Left renal pelvis (tissue), 4 donors: ENCODE measurements at places on chromosomes 4 and X. TPM values are rescaled to one million over a fixed set of nuclear protein-coding genes. Genes with fewer than 3 reads are reported as not detected.

- DNase-seq = no peak
Measured at GRCh38 chrX:132033166-132033565, 10.1 kb downstream of the STK26 start.

- no peak for DNase-seq
Measured at GRCh38 chr4:67101612-67102011, 443.7 kb downstream of the CENPC start.

DNA sequence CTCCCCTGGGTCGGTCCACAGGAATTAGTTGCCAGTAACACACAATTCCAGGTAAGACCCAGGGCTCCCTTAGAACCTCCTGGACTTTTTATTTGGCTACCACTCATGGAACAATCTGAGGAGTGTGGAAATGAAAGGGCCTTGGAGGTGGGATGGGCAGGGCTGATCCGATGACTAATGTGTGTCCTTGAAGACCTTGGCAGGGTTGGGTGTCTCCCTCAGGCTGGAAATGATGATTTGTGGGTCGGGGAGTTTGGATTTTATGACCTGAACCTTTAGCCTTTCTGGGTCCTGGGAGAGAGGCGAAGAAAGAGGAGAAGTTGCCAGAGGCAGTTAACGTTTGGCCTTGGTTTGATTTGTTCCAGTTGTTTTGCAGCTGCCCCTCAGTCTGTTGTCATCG lies 425.0 kb downstream of the MID1IP1 start:
- DNase-seq = no peak

GRCh38 chr4:51835855-51836254 lies 7.1 kb upstream of the DCUN1D4 start:
- no peak for DNase-seq

- no peak for DNase-seq
Measured at GRCh38 chr4:100519205-100519604, 1.4 kb upstream of the EMCN start.

The PFKFB1 gene
- 0.33 TPM for polyA plus RNA-seq

DNA sequence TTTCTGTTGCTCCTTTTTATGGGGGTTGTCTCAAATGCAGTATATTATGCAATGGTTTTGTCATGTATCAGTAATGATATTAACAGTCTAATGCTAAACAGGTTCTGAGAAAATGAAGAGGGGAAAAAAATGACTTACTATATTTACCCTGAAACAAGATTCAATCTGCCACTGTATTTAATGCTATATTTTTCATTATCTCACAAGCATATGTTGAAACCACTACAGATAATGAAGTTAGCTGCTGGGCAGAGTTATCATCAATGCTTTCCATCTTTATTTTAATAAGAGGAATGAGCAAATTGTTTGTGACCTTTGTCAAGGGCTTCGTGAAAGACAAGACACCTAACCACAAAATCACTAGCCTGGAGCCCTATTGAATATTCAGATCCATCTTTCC lies 32.6 kb upstream of the NAA11 start:
- no peak for DNase-seq

The SATL1 gene
- polyA plus RNA-seq = 0.76 TPM

The PAGE1 gene
- not detected for polyA plus RNA-seq

GRCh38 chr4:1594871-1595788 lies 89.0 kb downstream of the FAM53A start:
- no peak for DNase-seq

DNA sequence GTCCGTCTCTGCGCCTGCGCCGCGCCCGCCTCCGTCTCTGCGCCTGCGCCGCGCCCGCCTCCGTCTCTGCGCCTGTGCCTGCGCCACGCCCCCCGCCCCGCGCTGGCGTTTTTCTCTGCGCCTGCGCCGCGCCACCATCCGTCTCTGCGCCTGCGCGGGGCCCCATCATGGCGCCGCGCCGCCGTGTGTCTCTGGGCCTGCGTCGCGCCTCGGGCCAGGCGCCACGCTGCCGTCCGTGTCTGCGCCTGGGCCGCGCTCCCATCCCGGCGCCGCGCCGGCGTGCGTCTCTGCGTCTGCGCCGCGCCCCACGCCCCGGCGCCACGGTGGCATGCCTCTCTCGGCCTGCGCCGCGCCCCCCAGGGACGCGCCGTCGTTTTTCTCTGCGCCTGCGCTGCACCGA lies 51.8 kb upstream of the DUX4 start:
- no peak for DNase-seq

- no peak for DNase-seq
Measured at GRCh38 chrX:109840585-109840984, 107.5 kb upstream of the ACSL4 start.

- DNase-seq = no peak
Measured at GRCh38 chr4:142776026-142776425, 70.1 kb downstream of the INPP4B start.

DNA sequence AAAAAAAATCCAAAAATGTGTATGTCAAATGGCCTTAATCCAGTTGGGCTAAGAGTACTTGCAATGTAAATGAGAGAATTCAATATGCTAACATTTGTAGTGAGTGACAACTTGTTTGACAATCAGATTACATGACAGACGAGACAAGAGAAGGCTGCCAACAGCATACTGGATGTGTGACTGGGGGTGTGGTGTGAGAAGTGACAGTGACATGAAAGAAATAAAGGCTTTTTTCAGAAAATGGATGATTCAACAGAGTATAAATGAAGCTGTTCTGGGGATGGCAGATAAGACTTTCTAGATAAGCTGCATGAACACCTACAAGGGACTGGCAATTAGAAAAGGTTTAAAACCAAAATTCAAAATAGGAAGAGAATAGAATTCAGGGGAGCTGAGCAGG lies 143.4 kb downstream of the CENPC start:
- no peak for DNase-seq

DNA sequence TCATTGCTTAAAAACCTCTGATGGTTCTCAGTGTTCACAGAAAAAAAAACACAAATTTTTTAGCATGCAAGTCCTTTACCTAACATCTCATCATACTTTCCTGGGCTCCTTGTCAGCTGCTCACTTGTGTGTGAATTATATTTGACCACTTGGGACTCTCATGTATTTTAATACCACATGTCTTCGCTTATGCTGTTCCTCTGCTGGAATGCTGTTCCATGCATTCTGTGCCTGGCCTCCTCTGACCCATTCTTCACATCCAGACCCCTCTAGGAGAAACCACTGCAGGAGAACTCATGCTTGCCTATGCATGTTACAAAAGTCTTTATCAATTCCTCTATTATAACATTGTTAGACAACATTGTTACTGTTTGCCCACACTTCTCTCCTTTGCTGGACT lies 157.6 kb downstream of the PDGFRA start:
- DNase-seq = no peak

DNA sequence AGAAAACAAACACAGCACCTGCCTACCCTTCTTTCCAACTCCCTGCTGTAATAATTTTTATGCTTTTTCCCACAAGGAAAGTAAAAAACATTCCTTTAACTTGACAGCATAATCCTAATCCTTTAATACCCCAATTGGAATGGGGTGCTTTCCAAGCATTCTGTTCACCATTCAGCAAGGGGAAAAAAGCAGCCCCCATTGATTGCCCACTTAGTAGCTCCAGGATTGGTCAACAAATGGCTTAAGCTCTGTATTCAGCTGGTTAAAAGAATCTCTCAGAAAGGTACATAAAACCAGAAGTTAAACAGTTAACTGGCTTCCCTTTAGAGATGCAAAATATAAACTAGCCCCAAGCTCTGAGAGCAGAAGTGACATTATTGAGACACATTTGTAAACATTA lies 194.8 kb upstream of the ATOH1 start:
- DNase-seq = no peak
